Aorta (tissue), 5 donors: ENCODE measurements at places on chromosomes 2 and 18. TPM values are rescaled to one million over a fixed set of nuclear protein-coding genes. Genes with fewer than 3 reads are reported as not detected.

The CNTNAP5 gene
- total RNA-seq = not detected

The MEIS1 gene
- total RNA-seq = 35.4 TPM

The ALPP gene
- total RNA-seq = not detected

The GALNT13 gene
- 0.78 TPM for total RNA-seq

The POTEC gene
- not detected for total RNA-seq

The D2HGDH gene
- total RNA-seq = 29.9 TPM

The IWS1 gene
- total RNA-seq = 37.1 TPM

The MC2R gene
- total RNA-seq = not detected

The CD8B2 gene
- 0.10 TPM for total RNA-seq

The KIF1A gene
- 0.72 TPM for total RNA-seq

The HAAO gene
- total RNA-seq = 29.1 TPM

The ARMC9 gene
- 86.8 TPM for total RNA-seq

The NGEF gene
- total RNA-seq = 2.3 TPM

The PTPN2 gene
- 37.2 TPM for total RNA-seq

The RTP5 gene
- total RNA-seq = not detected

The L3MBTL4 gene
- 4.2 TPM for total RNA-seq

The TMEM178A gene
- 2.0 TPM for total RNA-seq

The IL1R2 gene
- total RNA-seq = 3.3 TPM

The CDK5R2 gene
- total RNA-seq = not detected

The POTEJ gene
- not detected for total RNA-seq

The CPO gene
- 0.58 TPM for total RNA-seq

The DNAH6 gene
- 0.78 TPM for total RNA-seq

The TCF7L1 gene
- total RNA-seq = 35.7 TPM
